Mesendoderm (in vitro differentiated cells): ENCODE measurements at places on chromosomes 1 and 21.
A peak's percentile ranks its signal among the peaks of the same experiment; 100 is the strongest.

- DNase-seq: peak; percentile 21
These were observed 15.3 kb downstream of the GABPA start for GRCh38 chr21:25750085-25750484.

GRCh38 chr1:200372095-200372884 is 37.5 kb downstream of the ZNF281 start:
- DNase-seq: peak; percentile 79

GRCh38 chr1:203640723-203641502 is 14.3 kb downstream of the ATP2B4 start:
- peak; percentile 79 for DNase-seq

DNA sequence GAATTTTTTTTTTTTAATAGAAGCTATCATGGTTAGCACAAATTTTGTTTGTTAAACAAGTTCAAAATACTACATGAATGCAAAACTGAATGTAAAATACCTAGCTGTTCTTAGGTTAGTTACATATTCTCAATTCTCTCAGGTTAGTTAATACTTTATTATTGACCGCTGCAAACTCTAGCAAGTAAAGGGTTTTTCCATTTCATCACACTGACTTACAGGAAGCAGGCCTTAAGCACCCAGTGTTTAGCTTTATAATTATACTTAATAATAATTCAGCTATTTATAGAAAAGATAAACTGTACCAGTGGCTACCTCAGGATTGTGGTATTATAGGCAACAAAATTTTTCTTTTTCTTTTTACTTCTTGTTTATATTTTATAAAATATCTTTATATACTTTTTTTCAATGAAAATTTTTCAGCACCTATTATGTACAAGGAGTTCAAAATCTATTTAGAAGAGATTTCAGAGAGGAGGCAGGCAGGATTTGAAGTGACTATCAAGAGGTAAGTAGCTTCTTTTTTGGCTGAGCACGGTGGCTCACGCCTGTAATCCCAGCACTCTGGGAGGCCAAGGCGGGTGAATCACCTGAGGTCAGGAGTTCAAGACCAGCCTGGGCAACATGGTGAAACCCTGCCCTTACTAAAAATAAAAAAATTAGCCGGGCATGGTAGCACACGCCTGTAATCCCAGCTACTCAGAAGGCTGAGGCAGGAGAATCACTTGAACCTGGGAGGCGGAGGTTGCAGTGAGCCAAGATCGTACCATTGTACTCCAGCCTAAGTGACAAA is 17.9 kb downstream of the PLPP3 start:
- DNase-seq: no peak

GRCh38 chr21:44576025-44576420 is 2.5 kb downstream of the KRTAP10-4 start:
- no peak for DNase-seq

DNA sequence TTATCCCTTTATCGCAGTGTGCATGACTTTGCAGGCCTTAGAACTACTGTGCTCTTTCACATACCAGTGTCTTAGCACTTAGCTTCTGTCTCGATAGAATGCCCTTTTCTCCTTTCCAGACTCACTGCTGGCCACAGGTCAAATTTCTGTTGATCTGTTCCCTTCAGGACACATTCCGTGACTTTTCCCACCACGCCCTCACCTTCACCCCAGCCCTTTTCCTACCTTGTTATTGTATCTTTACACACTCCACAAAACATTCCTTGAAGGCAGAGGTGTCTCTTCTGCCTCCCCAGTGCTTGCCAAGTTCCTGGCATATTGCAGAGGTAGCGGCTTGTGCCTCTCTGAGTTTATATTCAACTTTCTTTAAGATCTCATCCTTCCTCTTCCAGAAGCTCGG is 3.7 kb upstream of the IGSF9 start:
- no peak for DNase-seq

DNA sequence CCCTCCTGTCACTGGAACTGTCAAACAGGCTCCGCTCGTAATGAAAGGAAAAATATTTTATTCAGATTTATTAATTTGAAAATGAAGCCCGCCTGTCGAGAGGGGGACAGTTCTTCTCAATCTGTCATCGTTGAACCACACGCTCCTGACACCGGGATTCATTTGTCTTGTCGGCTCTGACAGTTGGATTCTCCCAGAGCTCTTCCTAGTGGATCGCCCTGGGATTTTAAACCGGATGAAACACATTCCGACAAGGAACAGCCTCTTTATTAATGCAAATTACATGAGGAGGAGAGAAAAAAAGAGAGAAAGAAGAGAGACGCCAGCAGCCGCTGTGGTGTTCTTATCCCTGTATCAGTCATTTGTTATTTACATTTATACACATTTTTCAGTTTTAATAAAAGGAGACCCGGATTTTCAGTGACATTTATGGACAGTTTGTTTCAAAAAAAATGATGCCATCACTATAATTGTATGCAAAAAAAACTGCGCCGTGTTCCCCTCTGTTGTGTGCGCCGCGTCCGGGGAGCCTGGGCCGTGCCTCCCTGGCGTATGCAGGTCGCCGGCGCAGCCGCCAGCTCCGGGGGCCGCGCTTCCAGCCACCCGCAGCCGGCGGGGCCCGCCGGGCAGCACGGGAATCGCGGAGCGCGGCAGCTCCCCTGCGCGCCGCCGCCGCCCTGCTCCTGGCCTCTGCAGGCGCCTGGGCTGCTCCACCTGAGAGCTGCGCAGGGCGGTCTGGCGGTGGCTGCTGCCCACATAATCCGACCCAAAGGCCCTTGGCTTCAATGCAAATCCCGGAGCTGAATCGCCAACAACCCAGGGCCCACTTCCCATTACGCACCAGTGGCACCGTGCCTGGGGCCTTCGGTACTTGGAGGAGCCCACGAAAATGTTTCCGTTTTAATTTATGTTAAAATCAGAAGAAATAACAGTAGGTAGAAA is 237.9 kb upstream of the PBX1 start:
- peak; percentile 60 for DNase-seq

DNA sequence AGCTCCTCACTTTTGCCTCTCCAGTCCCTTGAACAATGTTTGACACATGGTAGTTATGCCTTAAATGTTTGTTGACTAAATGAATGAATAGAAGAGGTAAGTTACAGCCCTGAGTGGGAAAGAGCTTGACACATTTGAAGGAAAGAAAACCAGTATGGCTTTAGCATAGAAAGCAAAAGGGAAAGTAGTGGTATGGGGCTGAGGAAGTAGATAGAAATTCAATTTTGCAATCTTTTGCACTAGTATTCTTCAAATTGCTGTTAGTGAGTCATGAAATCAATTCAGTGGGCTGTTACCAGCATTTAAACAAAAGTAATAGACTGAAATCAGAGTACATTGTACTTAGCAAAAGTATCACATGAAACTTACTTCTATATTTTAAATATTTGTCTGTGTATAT is 21.1 kb downstream of the PLA2G4A start:
- no peak for DNase-seq

GRCh38 chr1:225911191-225912130 is 12.6 kb downstream of the PYCR2 start:
- peak; percentile 70 for DNase-seq

- peak; percentile 53 for DNase-seq
These were observed 4.3 kb downstream of the TRABD2B start for GRCh38 chr1:47992720-47993415.

DNA sequence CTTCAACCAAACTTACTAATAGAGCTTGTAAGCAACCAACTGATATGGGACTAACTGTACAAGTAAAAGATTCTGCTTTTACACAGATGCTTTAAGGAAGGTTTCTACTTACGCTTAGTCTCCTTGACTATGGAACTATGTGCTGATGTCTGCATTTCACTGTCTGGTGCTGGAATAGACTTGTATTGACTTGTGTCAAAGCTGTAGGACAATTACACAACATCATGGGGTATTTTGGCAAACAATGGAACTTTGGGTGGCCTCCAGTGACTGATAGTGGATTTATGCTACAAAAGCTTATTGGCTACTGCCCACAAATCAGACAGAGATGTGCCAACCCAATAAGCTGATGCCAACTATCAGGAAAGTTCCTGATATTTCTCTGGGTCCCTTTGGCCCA is 10.6 kb downstream of the CBR1 start:
- DNase-seq: no peak

GRCh38 chr1:214547747-214548146 is 3.7 kb downstream of the PTPN14 start:
- no peak for DNase-seq

DNA sequence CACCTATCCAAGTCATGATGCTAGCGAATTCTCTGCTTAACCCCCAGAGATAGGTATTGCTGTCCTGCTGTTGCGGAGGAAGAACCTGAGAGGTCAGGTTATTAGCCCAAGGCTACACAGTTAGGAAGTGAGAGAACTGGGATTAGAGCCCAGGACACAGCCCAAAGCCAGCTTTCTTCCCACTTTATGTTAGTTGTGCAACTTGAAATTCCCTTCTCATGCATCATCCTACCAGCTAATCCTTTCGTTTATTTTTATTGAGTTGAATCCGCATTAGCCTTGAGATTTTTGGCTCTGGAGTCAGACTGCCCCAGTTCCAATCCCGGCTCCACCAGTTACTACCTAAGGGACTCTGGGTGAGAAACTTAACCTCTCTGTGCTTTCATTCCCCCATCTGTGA is 65.4 kb downstream of the PLEKHA6 start:
- peak; percentile 84 for DNase-seq
